Endothelial cell of coronary artery (primary cell): ENCODE measurements at places on chromosomes 6 and 20. TPM values are rescaled to one million over a fixed set of nuclear protein-coding genes. Genes with fewer than 3 reads are reported as not detected.

Gene CDH4
- 3.4 and 4.3 TPM in 2 replicates for total RNA-seq

Gene C6orf58
- total RNA-seq, result 0.18 TPM in 1 of 2 replicates, not detected in the other

Gene ADTRP
- total RNA-seq, result 2.7 and 40.0 TPM in 2 replicates

Gene CBLN4
- total RNA-seq, result not detected in 2 replicates

Gene TMEM244
- not detected in 2 replicates for total RNA-seq

Gene PROKR2
- total RNA-seq, result not detected in 2 replicates

Gene ID1
- 223 and 245 TPM in 2 replicates for total RNA-seq

Gene TAF8
- 15.2 and 20.6 TPM in 2 replicates for total RNA-seq

Gene BPIFB2
- not detected in 2 replicates for total RNA-seq

Gene EPB41L2
- total RNA-seq, result 44.8 and 103 TPM in 2 replicates

Gene SAPCD1
- total RNA-seq, result 0.81 and 1.3 TPM in 2 replicates

Gene FLRT3
- 0.18 and 0.94 TPM in 2 replicates for total RNA-seq

Gene PKHD1
- not detected in 2 replicates for total RNA-seq

Gene C20orf144
- total RNA-seq, result 0.09 TPM in 2 replicates

Gene TNFRSF6B
- total RNA-seq, result 10.2 and 60.2 TPM in 2 replicates

Gene CRISP2
- total RNA-seq, result not detected in 2 replicates

Gene GUCA1A
- not detected in 2 replicates for total RNA-seq

Gene ERVFRD-1
- not detected in 2 replicates for total RNA-seq

Gene MAD2L1BP
- 19.1 and 23.6 TPM in 2 replicates for total RNA-seq

Gene GSTA3
- total RNA-seq, result not detected in 2 replicates

Gene PPP1R3G
- 0.27 and 1.2 TPM in 2 replicates for total RNA-seq

Gene PLG
- total RNA-seq, result not detected in 2 replicates

Gene RAMACL
- 1.6 and 4.6 TPM in 2 replicates for total RNA-seq

Gene DACT2
- not detected in 2 replicates for total RNA-seq

Gene TCFL5
- 11.4 and 11.9 TPM in 2 replicates for total RNA-seq

Gene STX11
- 5.7 and 10.4 TPM in 2 replicates for total RNA-seq

Gene ZNF451
- 48.1 and 63.6 TPM in 2 replicates for total RNA-seq

Gene BTN3A1
- 6.2 and 16.5 TPM in 2 replicates for total RNA-seq

Gene PLN
- not detected in 2 replicates for total RNA-seq

Gene CDC5L
- 21.0 and 23.7 TPM in 2 replicates for total RNA-seq

Gene MAFB
- total RNA-seq, result 0.28 and 0.63 TPM in 2 replicates

Gene MRAP2
- total RNA-seq, result 0.38 and 4.6 TPM in 2 replicates

Gene NOX3
- not detected in 2 replicates for total RNA-seq
